ENCODE measurements at places on chromosomes 12 and 14.

DNA sequence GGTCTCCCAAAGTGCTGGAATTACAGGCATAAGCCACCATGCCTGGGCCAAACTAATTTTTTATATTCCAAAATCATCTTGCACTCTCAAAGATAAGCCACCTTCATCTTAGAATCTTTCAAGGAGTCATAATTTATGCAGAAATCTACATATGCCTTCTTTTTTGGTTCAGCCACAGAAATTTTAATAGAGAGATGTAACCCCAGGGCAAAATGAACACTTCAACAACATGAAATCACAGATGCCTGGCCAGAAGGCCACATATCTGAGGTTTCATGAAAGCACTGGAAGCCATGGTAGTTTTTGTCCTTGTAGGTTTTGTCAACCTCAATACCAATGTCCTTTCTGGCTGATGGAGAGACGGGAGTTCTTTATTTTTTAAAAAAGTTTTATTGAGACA, 9.8 kb downstream of the SUPT16H start:
- H3K4me3 ChIP-seq: no peak overlapping the region
- H3K36me3 ChIP-seq: peaks cover 13% of the 10 kb centered on the region
- H3K4me1 ChIP-seq: no peaks in the 10 kb centered on the region
- H3K27me3 ChIP-seq: no peaks in the 10 kb centered on the region
- DNase-seq: no peak
- H3K27ac ChIP-seq: no peak overlapping the region

GRCh38 chr14:34983148-34983760, 462 bp downstream of the SRP54 start:
- H3K4me1 ChIP-seq: peaks cover 5% of the 10 kb centered on the region
- no peak for DNase-seq
- peak overlapping the region; percentile 88 for H3K27ac ChIP-seq
- H3K36me3 ChIP-seq: no peaks in the 10 kb centered on the region
- peak overlapping the region; percentile 77 for H3K4me3 ChIP-seq
- no peaks in the 10 kb centered on the region for H3K27me3 ChIP-seq

DNA sequence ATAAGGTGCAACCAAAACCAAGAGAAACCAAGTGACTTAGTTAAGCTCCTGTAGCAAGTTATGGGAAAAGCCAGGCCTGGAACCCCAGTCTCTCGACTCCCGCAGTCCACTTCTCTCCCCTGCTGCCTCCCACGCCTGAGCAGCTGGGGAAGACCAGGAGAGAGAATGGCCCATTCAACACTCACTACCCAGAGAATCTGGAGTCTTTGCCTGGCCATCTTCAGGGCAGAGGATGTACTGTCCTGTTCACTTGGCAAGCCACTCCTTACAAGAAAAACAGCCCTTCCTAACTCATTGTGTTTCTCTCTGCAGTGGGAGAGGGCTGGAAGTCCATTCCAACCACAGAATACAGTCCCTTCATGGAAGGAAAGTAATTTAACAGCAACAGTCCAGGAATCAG, 1.8 kb downstream of the PITPNM2 start:
- peaks cover 5% of the 10 kb centered on the region for H3K4me1 ChIP-seq
- no peaks in the 10 kb centered on the region for H3K36me3 ChIP-seq
- no peaks in the 10 kb centered on the region for H3K27me3 ChIP-seq
- no peak for DNase-seq

- no peak overlapping the region for H3K4me3 ChIP-seq
- DNase-seq: no peak
- no peaks in the 10 kb centered on the region for H3K36me3 ChIP-seq
- H3K4me1 ChIP-seq: peaks cover 4% of the 10 kb centered on the region
- H3K27me3 ChIP-seq: no peaks in the 10 kb centered on the region
Observed at GRCh38 chr14:53894456-53894855, 62.2 kb downstream of the BMP4 start.

DNA sequence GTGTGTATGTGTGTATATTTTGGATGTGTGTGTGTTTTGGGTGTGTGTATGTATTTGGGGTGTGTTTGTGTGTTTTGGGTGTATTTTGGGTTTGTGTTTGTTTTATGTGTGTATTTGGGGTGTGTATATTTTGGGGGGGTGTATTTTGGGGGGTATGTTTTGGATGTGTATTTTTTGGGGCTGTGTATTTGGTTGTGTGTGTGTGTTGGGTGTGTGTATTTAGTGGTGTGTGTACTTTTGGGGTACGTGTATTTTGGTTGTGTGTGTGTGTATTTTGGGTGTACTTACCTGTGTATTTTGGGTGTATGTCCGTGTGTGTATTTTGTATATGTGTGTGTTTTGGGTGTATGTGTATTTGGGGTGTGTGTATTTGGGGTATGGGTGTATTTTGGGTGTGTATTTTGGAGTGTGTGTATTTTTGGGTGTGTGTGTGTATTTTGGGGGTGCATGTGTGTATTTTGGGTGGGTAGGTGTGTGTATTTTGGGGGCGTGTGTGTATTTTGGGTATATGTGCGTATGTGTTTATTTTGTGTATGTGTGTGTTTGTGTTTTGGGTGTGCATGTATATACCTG, 16.7 kb upstream of the TCTN2 start:
- no peak for DNase-seq
- peaks cover 29% of the 10 kb centered on the region for H3K36me3 ChIP-seq
- no peak overlapping the region for H3K27ac ChIP-seq
- no peaks in the 10 kb centered on the region for H3K4me1 ChIP-seq
- H3K27me3 ChIP-seq: no peaks in the 10 kb centered on the region

- H3K36me3 ChIP-seq: no peaks in the 10 kb centered on the region
- H3K27ac ChIP-seq: peak overlapping the region; percentile 98
- H3K27me3 ChIP-seq: no peaks in the 10 kb centered on the region
- H3K4me1 ChIP-seq: peaks cover 41% of the 10 kb centered on the region
Observed at GRCh38 chr14:59482541-59483331, 1.5 kb downstream of the L3HYPDH start.

- no peaks in the 10 kb centered on the region for H3K27me3 ChIP-seq
- H3K27ac ChIP-seq: peak overlapping the region; percentile 18
- no peak for DNase-seq
- H3K4me1 ChIP-seq: peaks cover 13% of the 10 kb centered on the region
Observed at GRCh38 chr14:68263563-68264259, 444.1 kb downstream of the RAD51B start.

DNA sequence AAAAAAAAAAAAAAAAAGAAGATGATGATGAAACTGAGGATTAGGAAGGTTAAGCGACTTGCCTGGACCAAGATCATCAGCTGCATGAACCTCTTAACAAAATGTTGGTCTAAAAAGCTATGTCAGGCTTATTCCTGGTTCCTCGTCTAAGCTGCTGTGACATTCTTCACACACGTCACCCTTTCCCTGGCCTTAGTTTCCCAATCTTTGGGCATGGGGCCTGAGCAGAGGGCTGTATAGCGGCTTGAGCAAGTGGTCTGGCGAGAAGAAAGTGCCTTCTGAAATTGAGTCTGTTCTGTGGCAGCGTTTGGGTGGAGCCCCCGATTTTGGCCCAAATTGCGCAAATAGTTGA, 58.7 kb upstream of the CCND2 start:
- no peaks in the 10 kb centered on the region for H3K36me3 ChIP-seq
- no peaks in the 10 kb centered on the region for H3K4me1 ChIP-seq
- H3K27ac ChIP-seq: no peak overlapping the region

All from transverse colon (tissue), 4 donors.